Mammary epithelial cell (primary cell): ENCODE measurements at places on chromosomes 6 and 20. TPM values are rescaled to one million over a fixed set of nuclear protein-coding genes. Genes with fewer than 3 reads are reported as not detected.
A peak's percentile ranks its signal among the peaks of the same experiment; 100 is the strongest.

- peak; percentile 70 for DNase-seq
Measured at GRCh38 chr6:54525731-54526130, 217.5 kb downstream of the TINAG start.

DNA sequence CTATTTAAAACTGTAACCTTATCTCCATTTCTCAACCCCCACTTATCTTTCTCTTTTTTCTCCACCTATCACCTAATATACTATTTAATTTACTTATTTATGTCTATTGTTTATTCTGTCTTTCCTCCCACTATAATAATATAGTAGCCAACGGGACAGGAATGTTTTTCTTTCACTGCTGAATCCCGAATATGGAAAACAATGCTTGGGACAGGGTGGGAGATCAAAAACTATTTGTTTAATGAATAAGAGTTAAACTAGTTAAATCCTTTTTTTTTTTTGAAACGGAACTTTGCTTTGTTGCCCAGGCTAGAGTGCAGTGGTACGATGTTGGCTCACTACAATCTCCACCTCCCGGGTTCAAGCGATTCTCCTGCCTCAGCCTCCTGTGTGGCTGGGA lies 6.4 kb downstream of the SRPK1 start:
- DNase-seq, result no peak

DNA sequence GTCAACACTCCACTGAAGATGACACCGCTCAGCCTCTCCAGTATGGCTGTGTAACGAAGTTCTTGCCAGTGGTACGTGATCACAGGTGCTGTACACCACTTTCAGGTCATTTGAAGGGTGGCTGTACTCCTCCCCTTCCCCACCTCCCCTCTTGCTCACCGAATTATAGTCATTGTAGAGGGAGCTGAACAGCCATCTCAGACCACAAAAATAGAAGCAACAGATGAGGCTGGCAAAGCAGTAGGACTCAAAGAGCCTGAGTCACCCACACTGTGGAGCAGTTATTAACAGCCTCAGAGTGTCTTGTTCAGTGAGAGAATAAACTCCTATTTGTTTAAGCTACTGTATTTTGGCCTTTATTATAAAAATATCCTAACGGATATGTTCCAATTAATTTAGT lies 192.5 kb upstream of the MCHR2 start:
- peak; percentile 5 for DNase-seq

DNA sequence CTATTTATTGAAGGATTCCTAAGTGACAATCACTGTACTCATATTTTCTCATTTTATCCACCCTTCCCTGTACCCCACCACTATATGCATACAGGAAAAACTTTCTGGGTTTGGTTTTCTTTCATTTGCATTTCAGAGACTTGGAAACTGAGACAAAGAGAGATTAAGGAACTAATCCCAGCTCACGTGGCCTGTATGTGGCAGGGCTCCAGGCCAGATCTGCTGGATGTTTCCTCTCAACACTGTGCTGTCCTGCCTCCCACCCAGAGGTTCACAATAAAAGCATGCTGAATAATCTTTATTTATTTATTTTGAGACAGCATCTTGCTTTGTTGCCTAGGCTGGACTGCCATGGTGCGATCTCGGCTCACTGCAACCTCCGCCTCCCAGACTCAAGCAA lies 50.2 kb downstream of the CEP162 start:
- no peak for DNase-seq

Gene DOK5
- polyA plus RNA-seq, result not detected

Gene PLEKHG1
- 8.6 TPM for polyA plus RNA-seq

DNA sequence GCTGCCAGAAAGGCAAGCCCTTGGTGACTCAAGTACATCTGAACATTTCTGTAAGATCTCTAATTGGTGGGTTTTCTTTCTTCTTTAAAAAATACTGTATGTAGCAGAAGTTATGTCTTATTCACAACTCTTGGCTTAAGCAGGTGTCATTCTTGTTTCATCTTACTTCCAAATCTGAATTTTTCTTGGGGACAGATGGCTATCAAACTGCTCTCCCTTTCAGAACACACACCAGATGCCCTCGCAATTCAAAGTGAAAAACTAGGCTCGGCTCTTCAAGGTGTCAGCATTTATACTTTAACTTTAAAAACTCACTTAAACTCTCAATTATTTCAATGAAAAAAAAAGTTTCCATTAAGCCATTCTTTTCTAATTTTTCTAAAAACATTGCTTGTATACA lies 49.7 kb downstream of the PAK5 start:
- no peak for DNase-seq

GRCh38 chr6:70377372-70377771 lies 35.9 kb upstream of the FAM135A start:
- no peak for DNase-seq

Gene MYLK2
- polyA plus RNA-seq, result 0.06 TPM

GRCh38 chr6:14428269-14428668 lies 310.7 kb downstream of the CD83 start:
- no peak for DNase-seq

Gene RFX6
- not detected for polyA plus RNA-seq

Gene DNMT3B
- 0.63 TPM for polyA plus RNA-seq

- no peak for DNase-seq
Measured at GRCh38 chr6:128131036-128131435, 230.2 kb upstream of the THEMIS start.

GRCh38 chr6:11683871-11684270 lies 94.7 kb downstream of the ADTRP start:
- DNase-seq, result no peak

DNA sequence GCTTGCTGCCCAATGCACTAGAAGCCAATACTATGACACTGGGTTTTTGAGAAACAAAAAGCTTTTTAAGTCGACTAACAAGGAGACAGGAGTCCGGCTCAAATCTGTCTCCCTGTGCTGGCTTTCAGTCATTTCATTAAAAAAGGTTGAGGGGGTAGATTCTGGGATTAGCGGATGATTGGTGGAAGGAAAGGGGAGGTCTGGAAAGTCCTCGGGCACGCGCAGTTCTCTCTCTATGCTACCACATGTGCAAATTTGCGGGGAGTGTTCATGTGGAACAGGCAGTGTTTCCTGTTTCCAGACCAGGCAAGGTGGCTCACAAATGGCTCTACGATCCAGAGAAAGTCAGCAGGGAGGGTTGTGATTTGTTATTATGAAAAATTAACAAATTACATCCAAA lies 89.1 kb upstream of the TOX2 start:
- DNase-seq, result no peak

Gene LAMA4
- polyA plus RNA-seq, result 0.18 TPM

- no peak for DNase-seq
Measured at GRCh38 chr6:151699719-151700118, 107.8 kb upstream of the ESR1 start.

DNA sequence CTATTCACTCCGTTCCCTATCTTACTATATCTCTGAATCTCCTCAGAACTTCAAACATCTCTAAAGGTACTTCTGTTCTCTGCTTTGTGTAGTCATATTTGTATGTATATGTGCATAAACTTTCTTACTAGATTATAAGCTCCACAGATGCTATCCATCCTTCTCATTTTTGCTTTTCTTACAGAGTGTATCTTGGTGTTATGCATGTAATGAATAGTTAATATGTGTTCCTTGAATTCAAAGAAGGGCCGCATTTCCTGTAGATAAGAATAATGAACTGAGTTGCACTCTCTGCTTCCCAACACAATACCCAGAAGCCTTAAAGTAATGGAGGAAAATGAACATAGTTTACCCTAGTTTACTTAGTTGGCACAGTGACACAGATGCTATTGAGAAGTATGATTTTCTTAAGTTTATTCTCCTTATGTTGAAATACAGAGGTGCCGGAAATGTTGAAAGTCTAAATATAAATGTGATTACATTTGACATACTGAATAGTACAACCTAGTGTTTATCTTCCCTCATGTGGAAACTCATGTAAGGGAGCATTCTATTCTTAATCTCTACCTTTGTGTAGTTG lies 6.0 kb downstream of the NUS1 start:
- DNase-seq, result no peak

DNA sequence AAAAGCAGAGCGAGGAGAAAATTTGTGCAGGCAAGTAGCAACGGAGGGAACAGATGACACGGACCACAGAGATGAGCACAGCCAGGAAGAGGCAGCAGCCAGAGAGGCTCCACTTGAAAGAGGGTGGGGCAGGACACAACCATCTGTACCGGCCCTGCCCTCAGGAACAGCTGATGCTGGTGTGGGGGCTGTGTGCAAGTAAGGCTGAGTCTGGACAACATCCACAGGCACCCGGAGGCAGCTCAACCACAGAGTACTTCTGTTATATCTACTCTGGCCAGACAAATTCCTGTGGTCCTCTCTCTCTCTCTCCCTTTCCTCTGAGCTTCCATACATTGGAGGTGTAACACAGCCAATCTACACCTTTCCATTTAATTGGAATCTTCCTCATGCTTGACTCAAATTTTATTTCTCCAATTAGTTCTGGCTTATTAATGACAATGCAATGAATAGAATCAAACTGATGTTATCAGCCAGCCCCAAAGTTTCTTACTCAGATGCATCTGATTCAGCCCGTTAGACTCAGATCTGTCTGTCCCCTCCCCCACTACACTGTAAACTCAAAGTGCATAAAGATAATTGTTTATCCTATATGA lies 24.9 kb downstream of the KIF13A start:
- peak; percentile 90 for DNase-seq

DNA sequence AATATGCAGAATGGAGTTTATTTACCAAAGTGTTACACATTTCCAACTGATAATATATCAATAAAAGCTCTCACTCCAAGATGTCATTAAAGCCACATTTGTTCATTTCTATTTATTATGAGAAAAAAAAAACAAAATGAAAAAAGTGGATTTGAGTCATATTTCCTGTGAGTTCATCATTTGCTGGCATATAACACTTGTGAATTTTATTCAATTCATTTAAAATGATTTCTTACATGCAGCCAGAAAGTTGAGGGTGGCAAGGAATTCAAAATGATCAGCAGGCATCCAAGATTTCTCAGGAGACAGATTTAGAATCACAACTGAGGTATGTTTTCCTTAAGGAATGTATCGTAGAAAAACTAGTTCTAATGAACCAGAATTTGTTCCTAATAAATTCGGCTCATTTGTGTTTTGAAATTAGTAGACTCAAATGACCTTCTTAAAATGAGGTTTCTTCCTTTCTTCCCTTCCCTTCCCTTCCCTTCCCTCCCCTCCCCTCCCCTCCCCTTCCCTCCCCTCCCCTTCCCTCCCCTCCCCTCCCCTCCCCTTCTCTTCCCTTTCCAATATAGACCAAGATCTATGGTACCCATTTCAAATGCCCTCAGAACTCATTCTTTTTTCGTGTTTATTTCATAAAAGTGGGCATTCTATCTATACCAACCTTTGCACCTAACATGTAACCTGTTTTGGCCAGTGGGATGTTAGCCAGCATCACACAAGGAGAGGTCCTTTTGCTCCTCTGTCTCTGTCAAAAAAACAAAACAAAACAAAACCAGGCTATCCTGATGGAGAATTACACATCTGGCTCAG lies 357.9 kb upstream of the TSHZ2 start:
- no peak for DNase-seq

DNA sequence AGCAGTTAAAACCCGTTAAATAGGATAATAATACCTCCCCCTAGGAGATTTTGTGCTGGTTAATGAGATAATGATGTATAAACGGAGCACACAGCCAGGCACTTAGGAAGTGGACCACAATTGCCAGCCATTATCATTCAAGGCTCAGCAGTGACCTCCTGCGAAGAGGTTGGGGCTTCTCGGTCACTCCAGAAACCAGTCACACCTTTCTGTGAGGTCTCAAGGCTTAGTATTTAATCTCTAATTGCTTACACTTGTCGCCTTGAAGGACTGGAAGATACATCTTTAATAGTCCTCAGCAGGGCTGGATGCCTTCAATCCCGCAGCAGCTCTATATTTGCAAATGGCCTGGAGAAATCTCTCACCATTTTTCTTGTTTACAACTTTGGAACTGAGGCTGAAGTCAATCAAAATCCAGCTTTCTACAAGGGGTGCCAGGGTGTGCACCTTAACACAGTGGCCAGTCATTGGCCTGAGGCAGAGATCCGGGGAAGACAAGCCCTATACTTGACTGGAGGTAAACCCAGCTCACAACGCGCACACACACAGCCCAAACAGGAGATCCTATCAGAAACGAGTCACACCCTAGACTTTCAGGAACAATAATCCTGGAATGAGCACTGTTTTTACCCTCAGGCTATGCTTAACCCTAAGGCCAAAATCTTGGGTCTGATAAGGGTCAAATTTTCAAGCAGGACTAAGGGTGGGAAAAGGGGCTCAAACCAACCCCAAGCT lies 1.2 kb downstream of the POU5F1 start:
- DNase-seq, result no peak

Gene TMC2
- not detected for polyA plus RNA-seq

DNA sequence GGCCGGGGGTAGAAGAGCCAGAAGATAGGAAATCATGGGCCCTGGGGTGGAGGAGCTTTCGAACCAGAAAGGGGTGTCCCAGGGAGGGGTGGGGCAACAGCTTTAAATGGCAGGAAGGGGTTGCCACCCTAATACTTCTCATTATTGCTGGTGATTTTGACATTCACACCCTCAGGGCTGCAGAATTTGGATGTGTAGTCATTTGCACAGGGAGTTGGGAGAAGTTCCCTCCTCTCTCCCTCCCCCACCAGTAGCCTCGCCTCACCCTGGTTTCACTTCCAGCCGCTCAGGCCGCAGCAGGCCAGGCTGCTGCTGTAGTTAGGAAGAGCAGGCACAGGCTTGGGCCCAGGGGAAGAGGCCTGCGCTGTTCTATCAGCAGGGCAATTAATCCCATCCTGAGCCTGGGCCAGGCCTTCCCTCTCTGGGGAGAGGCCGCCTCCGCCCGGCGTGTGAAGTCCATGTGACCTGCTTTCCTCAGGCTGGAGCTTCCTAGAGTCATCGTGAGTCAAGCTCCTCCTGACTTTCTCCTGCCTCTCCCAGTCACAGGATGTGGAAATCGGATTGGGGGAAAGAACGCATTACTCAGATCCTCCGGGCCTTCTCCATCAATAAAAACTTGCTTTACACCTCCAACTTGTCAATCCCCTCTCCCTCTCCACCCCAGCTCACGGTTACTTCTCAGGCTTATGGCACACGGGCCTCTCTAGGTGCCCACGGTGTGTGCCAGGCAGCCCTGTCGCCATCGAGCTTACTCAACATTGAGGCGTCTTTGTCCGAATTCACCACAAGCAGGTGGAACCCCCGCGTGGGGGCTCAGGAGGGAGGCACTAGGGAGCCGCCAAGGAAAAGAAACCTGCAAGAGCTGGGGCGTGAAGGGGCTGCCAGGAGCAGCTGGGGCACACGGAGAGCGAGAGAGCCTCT lies 7.8 kb downstream of the ADTRP start:
- DNase-seq, result peak; percentile 100

Gene EPHA7
- polyA plus RNA-seq, result not detected

- DNase-seq, result no peak
Measured at GRCh38 chr20:48019496-48019895, 234.2 kb upstream of the SULF2 start.
